ENCODE measurements at places on chromosomes 5 and 9.

DNA sequence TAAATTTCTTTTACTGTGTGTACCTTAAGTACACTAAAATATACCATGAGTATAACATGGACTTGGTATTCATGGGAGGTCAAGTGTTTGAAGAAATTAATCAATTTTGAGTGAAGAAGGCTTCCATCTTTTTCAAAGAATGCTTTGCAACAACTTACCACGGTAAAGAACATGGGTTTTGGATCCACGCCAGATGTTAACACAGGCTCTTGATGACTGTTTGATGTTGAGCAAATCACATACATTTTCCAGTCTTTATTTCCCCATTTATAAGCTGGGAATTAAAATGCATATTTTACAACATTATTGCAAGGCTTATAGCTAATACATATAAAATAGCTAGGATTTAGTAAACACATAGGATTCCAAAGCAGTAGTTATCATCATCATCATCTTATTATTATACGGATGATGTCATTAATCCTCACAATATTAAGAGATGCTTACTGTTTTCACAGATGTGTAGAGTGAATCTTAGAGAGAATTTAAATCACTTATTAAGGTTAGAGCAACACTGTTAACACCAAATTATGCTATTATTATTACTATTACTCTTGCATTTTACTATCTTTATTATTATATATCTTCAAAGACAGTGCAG is 362.0 kb downstream of the PRELID2 start:
- no peak for DNase-seq

GRCh38 chr5:159041444-159042198 is 58.1 kb downstream of the EBF1 start:
- DNase-seq: no peak

GRCh38 chr5:151002250-151002649 is 18.1 kb upstream of the GPX3 start:
- DNase-seq: no peak

- DNase-seq: peak; percentile 73
Measured at GRCh38 chr9:109974143-109974917, 194.3 kb downstream of the PALM2AKAP2 start.

DNA sequence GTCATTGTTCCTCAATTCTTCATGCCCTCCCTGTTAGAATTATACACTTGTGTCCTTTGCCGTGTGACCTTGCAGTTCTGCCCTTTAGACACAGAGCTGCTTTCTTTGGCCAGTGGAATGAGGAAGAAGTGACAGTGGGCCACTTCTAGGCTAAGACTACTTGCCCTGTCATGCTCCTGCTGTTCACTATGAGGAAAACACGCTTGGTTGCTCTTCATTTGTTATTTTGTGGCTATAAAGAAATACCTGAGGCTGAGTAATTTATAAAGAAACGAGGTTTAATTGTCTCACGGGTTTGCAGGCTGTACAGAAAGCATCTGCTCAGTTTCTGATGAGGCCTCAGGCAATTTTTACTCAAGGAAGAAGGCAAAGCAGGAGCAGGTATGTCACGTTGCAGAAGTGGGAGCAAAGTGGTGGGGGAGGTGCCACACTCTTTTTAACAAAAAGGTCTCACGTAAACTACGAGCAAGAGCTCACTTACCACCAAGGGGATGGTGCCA is 279.1 kb upstream of the DMAC1 start:
- DNase-seq: no peak

DNA sequence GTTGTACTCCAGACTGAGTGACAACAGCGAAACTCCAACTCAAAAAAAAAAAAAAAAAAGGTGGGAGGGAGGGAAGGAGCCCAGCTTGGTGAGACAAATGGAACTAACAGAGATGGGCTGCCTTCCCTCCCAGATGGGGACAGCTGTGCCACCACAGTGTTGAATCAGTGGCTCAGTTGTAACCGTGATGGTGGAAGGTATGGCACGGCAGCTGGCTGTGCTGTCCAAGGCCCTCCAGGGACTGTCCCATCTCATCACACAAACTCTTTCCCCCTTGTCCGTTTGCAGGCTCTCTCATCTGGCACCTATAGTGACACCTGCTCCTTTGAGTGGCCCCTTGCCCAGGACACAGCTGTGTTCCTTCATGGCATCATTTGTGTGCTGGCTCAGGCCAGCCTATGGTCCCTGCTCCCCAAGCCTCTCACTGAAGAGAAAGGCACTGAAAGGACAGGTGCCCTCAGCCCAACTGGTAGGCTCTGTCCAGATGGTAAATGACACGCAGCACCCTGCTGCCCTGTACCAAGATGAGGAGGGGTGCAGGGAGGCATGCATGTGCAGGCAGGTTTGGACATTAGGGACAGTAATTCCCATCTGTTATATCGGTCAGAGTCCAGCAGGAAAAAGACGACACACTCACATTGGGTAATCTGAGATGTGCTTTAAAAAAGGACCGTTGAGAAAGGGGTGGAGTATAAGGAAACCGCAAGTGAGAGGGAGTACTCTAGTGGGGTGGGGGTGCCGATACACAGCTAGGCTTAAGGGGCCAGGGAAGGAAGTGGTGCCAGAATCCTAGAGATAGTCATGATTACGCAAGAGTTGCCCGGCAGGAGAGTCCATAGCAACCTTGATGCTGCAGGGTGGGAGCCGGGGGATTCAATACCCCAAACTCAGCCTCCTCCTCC is 4.3 kb downstream of the SMIM33 start:
- no peak for DNase-seq

GRCh38 chr9:76637416-76637815 is 126.8 kb upstream of the PCA3 start:
- DNase-seq: no peak

GRCh38 chr5:2149195-2149539 is 266.4 kb upstream of the IRX4 start:
- no peak for DNase-seq

DNA sequence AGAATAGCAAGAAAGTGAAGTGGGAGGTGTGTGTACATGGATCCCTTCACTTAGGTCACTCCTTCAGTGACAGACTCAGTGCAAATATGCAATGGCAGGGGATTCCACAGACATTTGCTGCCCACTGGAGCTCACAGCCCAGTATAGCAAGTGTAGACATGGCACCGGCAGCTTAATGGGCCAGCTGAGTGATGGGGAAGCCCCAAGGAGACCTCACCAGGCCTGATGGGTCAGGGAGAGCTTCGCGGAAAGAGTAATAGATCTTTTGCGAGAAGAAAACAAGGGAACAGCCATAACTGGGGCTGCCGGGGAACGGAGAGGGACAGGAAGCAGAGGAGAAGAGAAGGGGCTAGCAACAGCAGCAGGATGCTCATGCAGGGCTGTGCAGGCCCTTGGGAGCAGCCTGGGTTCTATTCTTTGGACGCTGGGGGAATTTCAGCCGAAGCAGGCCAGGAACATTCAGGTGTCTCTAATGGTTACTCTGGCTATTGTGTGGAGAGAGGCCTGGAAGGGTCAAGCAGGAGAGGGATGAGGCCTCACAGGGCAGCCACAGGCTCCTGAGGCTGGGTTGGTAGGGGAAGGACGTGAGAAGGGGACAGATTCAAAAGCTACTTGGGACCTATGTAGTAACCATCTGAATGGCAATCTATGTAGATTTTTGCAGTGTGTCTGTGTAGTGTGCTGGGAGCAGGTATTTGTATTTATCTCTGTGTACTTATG is 27.0 kb downstream of the TCF7 start:
- DNase-seq: peak; percentile 27

GRCh38 chr5:96816411-96816939 is 8.7 kb upstream of the ERAP1 start:
- peak; percentile 41 for DNase-seq

GRCh38 chr5:15951126-15951525 is 228.5 kb downstream of the MARCHF11 start:
- no peak for DNase-seq

DNA sequence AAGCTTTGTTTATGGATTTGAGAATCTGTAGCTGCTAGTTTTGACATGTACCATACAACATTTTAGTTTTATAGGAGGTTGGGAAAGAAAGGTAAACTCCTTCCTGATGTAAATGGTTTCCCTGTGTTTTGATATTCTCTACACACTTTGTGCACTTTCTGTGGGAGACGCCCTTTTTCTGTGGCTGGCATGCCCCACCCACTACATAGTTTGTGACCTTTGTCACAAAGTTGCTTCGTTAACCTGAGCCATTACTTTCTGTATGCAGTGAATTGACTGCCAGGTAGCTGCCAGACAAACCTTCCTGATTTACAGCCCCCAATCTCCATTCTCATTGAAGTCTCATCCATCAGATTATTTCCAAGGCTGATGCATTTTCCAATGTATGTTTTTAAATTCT is 90.6 kb downstream of the NLN start:
- peak; percentile 7 for DNase-seq

GRCh38 chr9:86043586-86043985 is 55.8 kb downstream of the GOLM1 start:
- no peak for DNase-seq
